ENCODE measurements at places on chromosomes 5 and 9.

DNA sequence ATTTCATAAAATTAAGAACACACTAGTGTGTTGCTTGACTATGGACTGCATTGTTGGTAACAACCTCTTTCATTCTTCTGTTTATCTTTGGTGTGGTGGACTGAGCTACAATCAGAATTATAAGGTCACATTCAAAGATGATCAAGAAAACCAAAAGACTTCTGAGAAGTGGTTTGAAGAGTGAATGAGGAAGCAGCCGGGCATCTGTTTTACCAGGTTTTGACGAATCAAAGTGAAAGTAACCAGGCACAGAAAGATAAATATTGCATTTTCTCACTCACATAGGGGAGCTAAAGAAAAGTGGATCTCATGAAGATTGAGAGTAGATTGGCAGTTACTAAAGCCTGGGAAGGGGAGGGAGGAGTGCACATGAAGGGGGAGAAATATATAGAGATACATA, 589.1 kb downstream of the ZNF608 start:
- DNase-seq = no peak

GRCh38 chr9:96435345-96435744, 14.6 kb upstream of the HABP4 start:
- DNase-seq = no peak

- no peak for DNase-seq
These were observed 139.5 kb upstream of the C9orf72 start for GRCh38 chr9:27712806-27713205.

GRCh38 chr5:17769277-17769676, 135.0 kb downstream of the TAF11L14 start:
- DNase-seq = no peak

GRCh38 chr9:114397848-114398605, 10.2 kb upstream of the AKNA start:
- DNase-seq = peak; percentile 99
